ENCODE measurements at places on chromosomes 12 and 14.

DNA sequence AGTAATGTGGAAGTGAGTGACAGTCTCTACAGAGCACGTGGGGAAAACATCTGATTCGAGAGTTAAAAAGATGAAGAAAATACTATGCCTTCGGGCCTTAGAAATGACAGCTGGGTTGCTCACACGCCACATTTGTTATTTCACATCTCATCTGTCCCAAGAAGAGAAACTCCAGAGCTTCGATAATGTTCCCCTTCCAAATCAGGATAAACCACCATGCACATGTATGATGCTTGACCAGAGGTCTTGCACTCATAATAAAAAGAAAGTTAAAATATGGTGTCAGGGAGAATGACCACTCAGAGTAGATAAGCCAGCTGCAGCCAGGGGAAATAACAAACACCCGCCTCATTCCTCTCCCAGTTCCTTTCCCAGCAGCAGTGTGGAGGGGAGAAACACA, 34.6 kb downstream of the NIN start:
- no peak for DNase-seq

DNA sequence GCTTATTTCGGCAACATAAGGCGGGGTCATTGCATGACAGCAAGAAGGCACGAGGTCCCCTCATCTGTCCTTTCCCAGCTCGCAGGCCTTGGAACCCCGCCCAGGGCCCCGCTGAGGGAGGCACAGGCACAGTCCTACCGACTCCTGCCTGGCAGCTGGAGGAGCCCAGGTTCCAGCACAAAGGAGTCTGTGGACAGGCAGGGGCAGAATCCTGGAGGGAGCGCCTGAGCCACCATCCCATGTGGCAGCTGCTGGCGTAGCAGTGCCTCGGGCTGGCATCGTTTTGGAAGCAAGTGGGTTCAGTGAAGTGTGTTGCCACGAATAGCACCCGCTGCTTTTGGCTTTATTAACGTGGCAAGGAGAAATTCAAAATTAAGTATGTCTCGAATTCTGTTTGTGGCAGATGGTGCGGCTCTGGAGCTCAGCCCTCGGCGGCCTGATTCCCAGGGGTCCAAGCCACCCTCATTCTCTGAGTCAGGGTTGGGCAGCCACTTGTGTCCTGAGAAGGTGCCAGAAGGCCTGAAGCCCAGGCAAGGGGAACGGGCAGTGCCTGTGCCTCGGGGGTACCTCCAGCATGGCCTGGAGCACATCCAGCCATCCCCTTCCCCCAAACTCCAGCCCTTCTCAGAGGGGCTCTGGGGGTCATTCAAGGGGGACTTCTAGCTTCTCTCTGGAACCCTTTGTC, 35.9 kb downstream of the SLC8B1 start:
- DNase-seq, result no peak

GRCh38 chr12:25993901-25994651, 35.6 kb downstream of the RASSF8 start:
- DNase-seq, result no peak

- no peak for DNase-seq
These were observed 867.4 kb downstream of the NRXN3 start for GRCh38 chr14:79037593-79037992.

DNA sequence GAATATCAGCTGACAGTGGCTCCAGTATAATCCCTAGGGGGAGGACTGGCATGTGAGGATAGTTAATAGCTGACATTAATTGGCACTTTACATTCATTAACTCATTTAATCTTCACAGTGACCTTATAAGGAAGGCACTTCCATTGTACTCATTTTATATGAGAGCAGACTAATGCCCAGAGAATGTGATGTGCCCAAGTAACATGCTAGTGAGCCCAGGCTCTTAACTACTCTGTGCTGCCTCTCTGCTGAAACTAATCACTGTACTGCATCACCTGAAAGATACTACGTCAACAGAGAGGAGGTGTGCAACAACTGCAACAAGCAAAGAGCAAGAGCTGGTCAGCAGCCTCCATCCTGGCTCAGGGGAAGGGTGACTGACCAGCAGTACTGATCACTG, 40.1 kb downstream of the GALNT4 start:
- no peak for DNase-seq

DNA sequence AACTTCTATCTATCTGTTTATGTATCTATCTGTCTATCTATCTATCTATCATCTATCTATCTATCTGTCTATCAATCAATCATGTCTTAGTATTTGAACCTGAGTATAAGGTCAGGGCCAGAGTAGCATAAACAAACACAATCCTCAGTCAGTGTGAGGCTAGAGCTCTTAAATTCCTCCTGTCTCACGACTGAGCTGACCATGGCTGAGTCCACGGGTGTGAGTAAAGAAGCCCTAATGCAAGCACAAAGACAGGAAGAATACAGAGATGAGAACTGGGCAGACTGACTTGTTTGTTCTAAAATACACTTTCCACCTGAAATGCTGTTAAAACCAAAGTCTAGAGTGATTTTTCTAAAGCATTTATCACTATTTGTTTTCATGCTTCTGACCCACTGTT, 47.2 kb upstream of the STXBP6 start:
- DNase-seq, result no peak

- DNase-seq, result no peak
These were observed 19.1 kb upstream of the FOS start for GRCh38 chr14:75259510-75259855.

- no peak for DNase-seq
These were observed 64.4 kb upstream of the PTHLH start for GRCh38 chr12:28036940-28037339.

- no peak for DNase-seq
These were observed 22.9 kb downstream of the VDR start for GRCh38 chr12:47881826-47882427.

DNA sequence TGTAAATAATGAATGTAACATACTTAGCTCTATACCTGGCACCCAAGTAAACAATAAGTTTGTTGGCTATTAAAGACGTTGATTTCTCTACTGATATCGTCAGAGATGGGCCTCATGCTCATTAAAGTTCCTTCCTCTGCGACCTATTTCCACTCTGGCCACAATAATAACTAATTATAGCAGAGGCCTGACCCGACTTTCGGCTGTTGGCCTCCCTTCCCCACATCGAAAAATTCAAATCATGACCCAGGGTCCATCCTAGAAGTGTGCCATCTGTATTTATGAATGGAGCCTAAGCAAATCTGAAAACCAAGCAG, 321 bp upstream of the USP30 start:
- no peak for DNase-seq

GRCh38 chr12:1688086-1688710, 2.7 kb upstream of the ADIPOR2 start:
- no peak for DNase-seq

Measured in ecto neural progenitor cell (in vitro differentiated cells).